Cardiac atrium fibroblast (primary cell): ENCODE measurements at places on chromosomes 3 and 15. TPM values are rescaled to one million over a fixed set of nuclear protein-coding genes. Genes with fewer than 3 reads are reported as not detected.

The ADGRG7 gene
- total RNA-seq, result not detected in 2 replicates

The COLQ gene
- 0.36 and 1.3 TPM in 2 replicates for total RNA-seq

The SH2D7 gene
- total RNA-seq, result not detected in 2 replicates

The GCSAM gene
- 0.81 TPM in 1 of 2 replicates, not detected in the other for total RNA-seq

The DUOXA2 gene
- total RNA-seq, result not detected in 2 replicates

The RARRES1 gene
- total RNA-seq, result 5.8 and 13.9 TPM in 2 replicates

The MEX3B gene
- total RNA-seq, result 7.4 and 11.5 TPM in 2 replicates

The DLEC1 gene
- total RNA-seq, result under 0.01 and 0.49 TPM in 2 replicates

The TMED3 gene
- 196 and 253 TPM in 2 replicates for total RNA-seq

The MRAS gene
- total RNA-seq, result 11.4 and 20.4 TPM in 2 replicates
